Activated CD4-positive, alpha-beta T cell treated with anti-CD3 and anti-CD28 coated beads, Interleukin-2, amount 10 ng/mL, durations not matched to agents 24 days and 14 days (primary cell): ENCODE measurements at places on chromosomes 12 and 14. TPM values are rescaled to one million over a fixed set of nuclear protein-coding genes. Genes with fewer than 3 reads are reported as not detected.
A peak's percentile ranks its signal among the peaks of the same experiment; 100 is the strongest.

- peak; percentile 64 for DNase-seq
Measured at GRCh38 chr14:35355981-35356841, 48.3 kb downstream of the NFKBIA start.

The PRPH gene
- 0.23 TPM in 1 of 2 replicates, not detected in the other for total RNA-seq

DNA sequence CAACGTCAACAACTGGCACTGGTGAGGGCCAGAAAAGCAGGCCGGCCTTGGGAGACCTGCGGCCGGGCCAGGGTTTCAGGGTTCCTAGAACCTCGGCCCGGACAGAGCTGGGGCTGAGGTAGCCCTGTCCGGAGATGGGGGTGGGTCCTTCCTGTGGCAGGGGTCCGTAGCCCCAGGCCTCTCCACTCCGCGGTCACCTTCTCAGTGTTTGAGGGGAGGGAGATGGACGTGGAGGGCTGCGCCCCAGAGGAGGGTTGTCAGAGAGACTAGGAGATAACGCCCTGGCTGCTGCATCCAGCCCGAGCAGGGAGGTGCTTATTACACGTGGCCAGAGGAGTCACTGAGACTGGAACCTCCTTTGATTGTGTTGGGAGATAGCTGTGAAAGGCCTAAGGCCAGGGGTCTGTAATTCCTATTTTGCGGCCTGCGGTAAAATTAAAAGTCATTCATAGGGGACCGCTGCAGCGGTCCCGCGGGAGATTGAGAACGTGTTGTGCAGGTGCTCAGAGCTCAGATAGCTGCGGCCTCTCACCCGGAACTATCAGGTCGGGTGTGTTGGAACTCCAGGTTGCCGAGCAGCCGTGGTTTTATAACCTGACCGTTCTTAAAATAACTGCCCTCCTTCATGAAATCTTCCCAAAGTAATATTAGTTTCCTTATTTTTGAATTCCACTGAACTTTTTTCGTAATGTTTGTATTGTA, 507 bp downstream of the AHSA1 start:
- peak; percentile 82 for DNase-seq

The ABCC9 gene
- 0.02 TPM in 1 of 2 replicates, not detected in the other for total RNA-seq

GRCh38 chr14:60646226-60646818, 3.0 kb downstream of the SIX1 start:
- no peak for DNase-seq

DNA sequence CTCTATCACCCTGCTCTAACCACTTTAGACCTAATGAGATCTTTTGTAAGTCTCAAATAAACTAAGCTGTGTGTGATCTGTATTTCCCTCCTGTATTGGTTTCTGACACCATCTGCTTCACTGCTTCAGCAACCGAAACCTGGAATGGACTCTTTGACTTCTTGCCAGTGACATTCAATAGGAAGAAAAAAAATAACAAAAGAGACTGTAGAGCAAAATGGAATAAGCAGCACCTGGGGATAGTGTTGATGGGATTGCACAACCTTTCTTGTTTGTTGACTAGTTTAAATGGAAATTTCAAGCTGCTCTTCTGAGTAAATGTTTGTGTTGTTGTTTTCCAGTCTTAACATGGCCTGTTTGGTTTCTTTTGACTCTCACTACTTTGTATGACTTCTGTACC, 888.6 kb upstream of the SEL1L start:
- no peak for DNase-seq

DNA sequence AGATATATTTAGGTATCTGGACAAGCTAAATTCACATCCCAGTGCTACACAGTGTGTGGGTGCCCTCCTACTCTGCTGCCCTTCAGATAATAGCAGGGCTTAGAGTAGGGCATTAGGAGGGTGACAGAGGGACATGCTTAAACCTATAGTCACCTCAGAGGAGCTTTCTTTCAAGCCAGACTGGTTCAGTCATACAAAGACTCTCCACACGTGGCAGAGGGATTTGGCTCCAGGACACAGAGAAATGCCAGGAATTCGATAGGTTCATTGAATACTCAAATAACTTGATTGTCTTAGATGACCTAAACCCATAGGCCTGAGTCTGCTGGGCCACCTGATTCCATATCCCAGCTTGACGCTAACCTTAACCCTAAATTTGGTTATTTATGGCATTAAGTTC, 163.5 kb downstream of the TPH2 start:
- DNase-seq: no peak
